Neural crest cell (in vitro differentiated cells): ENCODE measurements at places on chromosomes 5 and 9. TPM values are rescaled to one million over a fixed set of nuclear protein-coding genes. Genes with fewer than 3 reads are reported as not detected.

GRCh38 chr9:94554439-94555331 lies at the start of gene PCAT7:
Gene PCAT7, plus strand, starts transcription at chr9:94555083.
- peak; percentile 64 for DNase-seq

- DNase-seq = no peak
Measured at GRCh38 chr5:111755942-111756381, 1.0 kb downstream of the NREP start.

DNA sequence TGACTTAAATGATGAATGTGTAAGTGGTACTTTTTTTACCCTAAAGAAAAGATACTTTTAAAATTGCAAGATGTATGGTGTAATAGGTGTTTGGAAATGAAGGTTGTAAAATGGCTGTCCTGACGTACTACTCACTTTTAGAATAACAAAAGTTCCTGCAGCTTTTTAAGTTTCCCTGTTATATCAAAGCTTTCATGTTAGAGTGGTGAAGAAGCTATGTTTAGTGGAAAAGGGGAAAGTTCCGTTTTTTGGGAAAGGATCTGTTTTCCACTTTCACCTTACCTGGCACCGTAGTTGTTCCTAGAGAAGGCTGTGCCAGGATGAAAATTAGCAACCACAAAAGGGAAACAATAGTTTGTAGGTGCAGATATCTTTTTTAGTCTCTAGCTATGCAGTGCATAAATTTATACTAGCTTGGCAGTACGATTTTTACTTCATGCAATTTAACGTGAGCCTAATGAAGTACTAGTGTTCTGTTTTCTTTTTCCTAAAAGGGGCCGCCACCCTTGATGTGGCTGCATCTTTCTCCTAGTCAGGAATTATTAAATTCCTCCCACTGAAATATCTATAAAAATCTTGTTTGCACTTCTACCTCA lies 1.3 kb downstream of the TNPO1 start:
- no peak for DNase-seq

FSD1L gene
- total RNA-seq = 16.9 and 17.0 TPM in 2 replicates

INSL6 gene
- total RNA-seq = not detected in 2 replicates
